ENCODE measurements at places on chromosomes 13 and 19.

DNA sequence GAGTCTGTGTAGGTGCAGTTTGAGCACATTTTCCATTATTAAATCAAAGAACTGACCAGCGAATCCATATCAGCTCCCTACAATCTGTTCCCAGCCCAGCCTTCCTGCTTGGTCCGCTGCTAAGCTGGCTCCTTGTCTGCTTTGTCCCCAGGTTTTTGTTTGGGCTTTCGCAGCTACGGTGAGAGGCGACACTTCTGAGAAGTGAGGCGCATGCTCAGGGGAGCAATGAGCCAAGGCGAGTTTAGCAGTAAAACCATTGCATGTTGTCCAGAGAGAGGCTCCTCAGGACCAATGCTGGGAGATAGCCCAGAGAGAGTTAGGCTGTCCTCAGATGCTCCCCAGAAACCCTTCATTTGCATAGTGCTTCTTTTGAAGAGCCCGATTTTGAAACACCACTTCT lies 162.0 kb downstream of the ITGBL1 start:
- DNase-seq: no peak

GRCh38 chr19:44776402-44777096 lies 1.1 kb upstream of the CBLC start:
- no peak for DNase-seq

GRCh38 chr13:102100234-102100633 lies 301.6 kb downstream of the FGF14 start:
- DNase-seq: no peak

GRCh38 chr19:19860756-19861390 lies 4.8 kb upstream of the ZNF253 start:
- DNase-seq: no peak

- DNase-seq: no peak
These were observed 66.7 kb downstream of the GPR12 start for GRCh38 chr13:26693749-26694463.

- DNase-seq: no peak
These were observed 580.4 kb downstream of the UQCRFS1 start for GRCh38 chr19:28632371-28633080.

GRCh38 chr13:62302341-62302740 lies 886.7 kb upstream of the PCDH20 start:
- no peak for DNase-seq

Data from hematopoietic multipotent progenitor cell treated with erythropoietin and hydrocortisone succinate and interleukin-3 and kit ligand, for 4 days (in vitro differentiated cells).